ENCODE measurements at places on chromosomes 3 and 15.

- no peak for DNase-seq
These were observed 53.4 kb downstream of the GBE1 start for GRCh38 chr3:81707996-81708395.

DNA sequence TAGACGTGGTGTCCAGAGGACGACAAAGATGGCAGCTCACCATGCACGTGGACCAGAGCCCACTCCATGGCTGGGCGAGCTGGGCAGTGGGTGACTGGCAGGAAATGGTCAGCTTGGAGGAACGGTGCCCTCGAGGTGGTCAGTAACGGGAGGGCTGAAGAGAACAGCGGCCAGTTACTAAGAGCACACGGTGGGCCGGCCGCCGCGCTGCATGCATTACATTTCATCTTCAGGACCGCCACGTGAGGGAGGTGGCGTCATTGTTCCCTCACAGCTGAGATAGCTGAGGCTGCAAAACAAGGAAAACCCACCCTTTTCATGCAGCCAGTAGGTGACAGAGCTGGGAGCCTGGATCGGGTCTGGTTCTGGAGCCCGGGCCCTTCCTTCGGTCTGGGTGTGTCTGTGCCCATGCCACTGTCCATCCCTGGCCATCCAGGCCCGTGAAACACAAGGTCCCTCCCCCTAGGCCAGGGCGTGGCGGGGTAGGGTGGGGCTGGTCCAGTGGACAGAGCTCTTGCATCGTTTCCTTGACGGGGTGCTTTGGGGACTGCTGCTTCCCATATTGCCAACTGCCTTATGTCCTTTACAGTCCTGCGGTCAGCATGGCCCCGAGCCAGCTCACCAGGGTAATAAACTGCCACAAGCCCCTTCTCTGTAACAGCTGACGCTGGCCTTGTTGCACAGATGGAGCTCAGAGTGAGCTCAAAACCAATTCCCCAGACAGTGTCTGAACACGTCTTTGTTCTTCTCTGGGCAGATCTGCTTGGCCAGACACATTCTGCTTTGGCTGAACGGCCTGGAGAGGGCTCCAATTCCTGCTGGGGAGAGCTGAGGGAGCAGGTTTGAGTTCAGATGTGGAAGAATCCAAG is 51.8 kb downstream of the RGMA start:
- peak; percentile 68 for DNase-seq

DNA sequence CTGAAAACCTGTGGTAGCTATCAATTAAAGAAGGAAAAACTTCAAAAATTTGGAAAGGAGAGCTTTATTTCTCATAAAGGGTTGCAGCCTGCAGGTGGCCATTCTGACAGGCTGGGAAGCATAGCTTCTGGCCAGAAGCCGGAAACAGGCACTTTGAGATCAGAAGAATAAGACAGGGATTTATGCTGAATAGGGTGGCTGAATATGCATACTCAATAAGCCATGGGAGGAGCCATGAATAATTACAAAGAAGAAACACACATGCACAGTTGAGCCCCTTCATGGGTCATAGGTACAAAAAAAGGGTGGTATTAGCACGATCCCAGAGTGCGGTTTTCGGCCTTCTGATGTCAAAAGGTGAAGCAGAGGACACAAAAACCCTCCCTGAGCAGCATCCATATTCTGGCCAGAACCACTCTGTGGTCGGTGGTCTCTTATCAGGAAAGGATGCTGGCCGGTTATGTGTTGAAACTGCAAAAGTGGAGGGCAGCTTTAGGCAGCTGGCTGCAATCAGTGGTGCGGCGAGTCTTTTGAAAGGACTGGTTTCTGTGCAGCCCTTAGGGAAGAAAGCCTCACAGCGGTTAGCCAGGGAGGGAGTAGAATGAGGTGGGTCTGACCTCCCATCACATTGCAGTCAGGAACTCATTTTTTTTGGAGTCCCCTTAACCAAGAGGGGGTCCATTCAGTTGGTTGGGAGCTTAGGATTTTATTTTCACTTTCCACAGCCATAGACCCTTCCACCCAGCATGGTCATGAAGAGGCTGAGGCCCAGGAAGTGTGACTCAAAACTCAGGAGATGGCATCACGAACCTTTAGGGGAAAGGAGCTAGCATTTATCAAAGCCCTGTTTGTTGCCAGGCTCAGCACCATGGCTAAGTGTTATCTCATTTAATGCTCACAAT is 34.7 kb upstream of the CCDC174 start:
- DNase-seq, result no peak

DNA sequence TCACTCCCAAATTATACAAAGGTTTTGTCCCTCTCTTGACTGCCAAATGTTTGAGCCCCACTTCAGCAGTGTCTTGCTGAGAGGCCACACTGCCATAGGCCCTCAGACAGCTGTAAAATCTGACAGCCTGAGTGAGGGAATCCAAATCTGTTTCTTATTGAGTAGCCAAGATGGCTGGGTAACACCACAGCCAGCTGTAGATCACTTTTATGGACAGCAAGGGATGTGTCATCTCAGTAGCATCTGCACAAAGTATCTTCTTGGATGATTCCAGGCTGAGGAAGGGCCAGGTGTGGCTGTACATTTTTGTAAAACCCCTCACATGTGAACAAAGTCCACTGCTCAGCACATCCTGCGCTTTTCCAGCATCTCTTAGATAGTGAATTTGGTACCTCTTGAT is 237.0 kb upstream of the LRTM1 start:
- no peak for DNase-seq

DNA sequence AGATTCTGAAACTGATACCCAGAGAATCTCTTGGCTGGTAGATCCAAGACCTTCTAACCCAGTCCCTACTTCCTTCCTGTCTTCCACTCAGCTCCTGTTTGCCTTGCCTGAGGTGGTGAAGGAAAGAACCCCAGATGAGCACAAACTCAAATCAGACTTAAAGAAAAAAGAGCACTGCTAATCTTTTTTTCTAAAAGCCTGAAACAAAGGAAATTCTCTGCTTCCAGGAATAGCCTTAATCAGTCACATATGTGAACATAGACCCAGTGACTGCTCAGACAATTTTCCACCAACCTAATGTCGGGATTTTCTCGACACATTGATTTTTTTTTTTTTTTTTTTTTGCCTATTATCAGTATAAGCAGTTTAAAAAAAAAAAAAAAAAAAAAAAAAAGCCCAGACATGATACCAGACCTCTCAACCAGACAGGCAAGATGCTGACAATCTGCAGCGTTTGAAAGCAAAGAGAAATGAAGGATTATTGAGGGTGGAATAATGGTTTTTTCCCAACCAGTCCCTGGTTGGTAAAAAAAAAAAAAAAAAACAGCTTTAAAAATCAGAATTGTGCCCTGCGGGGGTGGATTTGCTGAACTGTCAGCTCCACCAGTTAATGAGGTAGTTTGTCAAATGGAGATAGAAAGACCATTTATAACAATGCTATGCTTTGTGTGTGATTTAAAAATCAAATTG is 256.8 kb upstream of the RARB start:
- no peak for DNase-seq

GRCh38 chr3:157109267-157110141 is 50.4 kb downstream of the CCNL1 start:
- DNase-seq, result no peak

GRCh38 chr15:57118013-57118799 is 199.8 kb downstream of the TCF12 start:
- peak; percentile 69 for DNase-seq
